Lung microvascular endothelial cell (primary cell): ENCODE measurements at places on chromosomes 1 and 21.

GRCh38 chr1:151716771-151717631 lies at the start of gene CELF3:
CELF3 (minus strand) TSS chr1:151716803; CDS start chr1:151716020, 783 bp downstream.
- DNase-seq: peak; percentile 20

DNA sequence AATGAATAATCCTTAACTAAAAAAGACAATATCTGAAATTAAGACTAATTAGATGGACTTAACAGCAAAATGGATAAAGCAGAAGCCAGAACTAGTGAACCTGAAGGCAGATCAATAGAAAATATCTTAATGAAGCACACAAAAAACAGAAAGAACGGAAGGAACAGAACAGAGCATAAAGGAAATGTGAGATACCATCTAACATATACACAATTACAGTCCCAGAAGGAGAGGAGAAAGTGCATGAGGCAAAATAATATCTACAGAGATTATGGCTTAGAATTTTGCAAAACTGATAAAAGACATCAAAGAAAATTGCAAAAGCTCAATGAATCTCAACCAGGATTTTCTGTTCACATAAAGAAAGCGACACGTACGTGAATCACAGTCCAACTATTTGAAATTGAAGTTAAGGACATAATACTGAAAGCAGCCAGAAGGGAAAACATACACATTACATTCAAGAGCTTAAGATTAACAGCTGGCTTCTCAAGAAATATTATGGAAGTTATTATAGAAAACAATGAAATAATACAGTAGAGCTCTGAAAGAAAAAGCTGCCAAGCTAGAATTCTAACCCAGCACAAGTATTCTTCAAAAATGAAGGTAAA lies 182.0 kb downstream of the CDC42BPA start:
- DNase-seq: peak; percentile 10

GRCh38 chr1:226541231-226541630 lies 7.3 kb upstream of the STUM start:
- DNase-seq: no peak

DNA sequence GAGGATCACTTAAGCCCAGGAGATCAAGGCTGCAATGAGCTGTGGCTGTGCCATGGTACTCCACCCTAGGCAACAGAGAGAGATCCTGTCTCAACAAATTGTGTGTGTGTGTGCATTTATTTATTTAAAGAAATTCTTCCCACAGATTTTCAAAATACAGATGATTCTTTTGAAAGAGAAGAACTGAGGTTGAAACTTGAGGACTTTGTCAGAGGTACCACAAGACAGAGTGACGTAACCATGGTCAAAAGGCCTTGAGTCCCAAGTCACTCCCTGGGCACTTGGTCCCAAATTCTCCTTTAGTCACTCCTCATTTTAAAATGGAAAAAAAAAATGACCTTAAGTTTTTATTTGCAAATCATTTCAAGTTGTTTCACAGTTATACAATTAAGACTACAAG lies 57.4 kb downstream of the TIAM1 start:
- DNase-seq: no peak

DNA sequence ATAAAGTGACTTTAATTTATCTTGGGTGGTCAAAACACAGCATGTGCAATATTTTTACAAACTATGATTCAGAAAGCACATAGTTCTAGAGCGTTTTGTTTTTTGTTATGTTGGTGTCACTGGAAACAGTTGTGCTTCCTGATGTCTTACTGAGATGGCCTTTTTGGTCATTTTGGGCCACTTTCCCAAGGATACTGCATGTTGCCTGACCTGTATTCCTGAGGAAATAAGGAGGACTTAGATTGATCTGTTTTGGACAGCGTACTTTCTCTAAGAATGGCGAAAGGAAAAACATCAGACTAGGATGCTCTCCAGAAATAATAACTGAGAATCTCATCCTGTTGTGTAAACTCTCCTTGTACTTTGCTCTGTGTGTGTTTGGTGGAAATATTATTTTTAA lies 451.2 kb downstream of the USP25 start:
- DNase-seq: peak; percentile 95

DNA sequence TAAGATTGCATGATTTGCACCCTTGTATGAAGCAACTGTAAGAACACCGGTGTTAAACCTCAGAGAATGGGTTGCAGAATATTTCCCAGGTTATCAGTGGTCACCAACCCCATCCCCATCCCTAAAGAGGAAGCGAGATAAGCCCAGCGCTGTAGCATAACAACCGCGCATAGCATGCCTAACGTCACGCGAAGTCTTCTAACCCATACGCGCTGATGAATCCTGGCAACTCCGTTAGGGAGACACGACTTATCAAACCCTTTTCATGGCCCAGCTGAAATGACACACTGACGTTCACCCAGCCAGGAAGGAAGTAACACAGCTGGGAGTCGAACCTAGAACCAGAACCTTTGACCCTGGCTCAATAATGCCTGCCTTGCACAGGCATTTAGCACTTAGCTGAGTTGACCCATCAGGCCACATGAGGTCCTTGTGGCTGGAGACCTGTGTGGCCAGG lies 24.2 kb downstream of the TMEM51 start:
- peak; percentile 31 for DNase-seq

- DNase-seq: peak; percentile 96
Measured at GRCh38 chr1:23168445-23169194, at the start of gene LUZP1. LUZP1 (minus strand) TSS chr1:23168856.

DNA sequence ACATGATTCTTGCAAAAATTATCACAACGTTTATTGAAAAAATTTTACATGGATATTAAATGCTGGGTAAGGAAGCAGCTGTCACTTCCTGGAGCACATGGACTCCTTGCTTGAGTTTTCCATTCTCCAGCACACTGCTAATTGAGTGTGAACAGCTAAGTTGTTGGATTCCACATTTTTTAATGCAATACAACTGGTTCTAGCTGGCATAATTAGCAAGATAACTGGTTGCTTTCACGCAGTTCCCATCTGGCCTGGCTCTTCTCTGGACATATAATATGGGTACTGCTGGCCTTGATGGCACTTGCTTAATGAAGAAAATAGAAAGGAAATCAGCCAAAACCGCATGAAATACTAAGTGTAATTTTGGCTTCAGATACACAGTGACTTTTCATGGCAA lies 26.6 kb downstream of the RGS21 start:
- DNase-seq: no peak

- no peak for DNase-seq
Measured at GRCh38 chr1:62487956-62488355, 51.1 kb downstream of the USP1 start.

GRCh38 chr1:59215766-59216291 lies 81.1 kb upstream of the FGGY start:
- DNase-seq: no peak

GRCh38 chr1:8679929-8680663 lies 137.3 kb downstream of the RERE start:
- DNase-seq: no peak

DNA sequence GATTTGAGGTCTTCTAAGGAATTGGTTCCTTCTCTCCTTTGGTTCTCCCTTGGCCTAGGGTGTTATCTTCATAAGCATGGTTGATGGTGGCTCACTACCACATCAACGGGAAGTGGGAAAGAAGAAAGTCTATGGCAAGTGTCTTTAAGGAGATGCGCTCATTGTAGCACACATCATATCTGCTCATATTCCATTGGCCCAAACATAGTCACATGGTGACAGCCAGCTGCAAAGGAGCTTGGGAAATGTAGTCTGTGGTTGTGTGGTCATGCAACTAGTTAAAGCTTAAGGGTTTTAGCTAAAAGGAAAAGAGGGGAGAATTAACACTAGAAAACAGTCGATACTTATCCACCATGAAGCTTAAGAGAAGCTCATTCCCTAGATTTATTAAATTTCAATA lies 11.4 kb upstream of the MRPS6 start:
- DNase-seq: peak; percentile 30

GRCh38 chr1:26021647-26022403 lies at the start of gene EXTL1:
EXTL1 (plus strand) TSS chr1:26021775; CDS start chr1:26022647, 872 bp downstream.
- DNase-seq: peak; percentile 30

GRCh38 chr1:248782416-248783141 lies 27.0 kb upstream of the LYPD8 start:
- DNase-seq: no peak

GRCh38 chr21:33816174-33816573 lies 99.4 kb downstream of the ATP5PO start:
- no peak for DNase-seq

DNA sequence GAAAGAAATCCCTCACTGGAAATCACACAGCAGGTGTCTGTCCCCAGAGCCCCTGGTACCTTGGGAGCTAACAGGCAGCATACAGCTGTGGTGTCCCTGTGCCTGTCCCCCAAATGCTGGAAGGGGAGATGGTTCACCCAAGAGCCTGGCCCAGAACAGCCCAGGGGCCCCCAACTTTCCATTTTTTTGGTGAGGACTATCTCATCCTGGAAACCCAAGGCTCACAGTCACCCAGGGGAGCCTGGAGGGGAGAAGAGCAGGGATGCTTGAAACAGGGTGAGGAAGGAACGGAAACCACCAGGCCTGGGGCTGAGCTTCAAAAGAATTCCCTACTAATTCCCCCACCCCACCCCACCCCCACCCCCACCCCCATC lies 3.6 kb downstream of the SDC3 start:
- DNase-seq: no peak

DNA sequence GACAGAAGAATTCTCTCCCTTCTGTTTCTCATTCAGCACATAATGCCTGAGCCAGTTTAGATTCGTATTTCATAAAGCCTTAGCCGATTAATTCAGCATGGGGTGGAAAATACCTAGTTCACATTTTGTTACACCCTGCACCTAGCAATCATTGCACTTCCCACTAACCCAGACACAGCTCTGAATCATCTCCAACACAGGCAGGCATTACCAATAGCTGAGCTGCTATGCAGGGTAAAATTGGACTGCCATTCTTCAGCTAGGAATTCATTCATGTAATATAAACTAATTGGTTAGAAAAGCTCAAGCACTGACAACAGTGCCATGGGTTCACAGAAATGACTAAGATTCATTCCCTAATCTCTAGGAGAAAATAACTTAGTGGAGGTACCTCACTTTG lies 26.9 kb upstream of the NKAIN1 start:
- DNase-seq: no peak

GRCh38 chr1:9759939-9760338 lies 63.8 kb downstream of the CLSTN1 start:
- no peak for DNase-seq

DNA sequence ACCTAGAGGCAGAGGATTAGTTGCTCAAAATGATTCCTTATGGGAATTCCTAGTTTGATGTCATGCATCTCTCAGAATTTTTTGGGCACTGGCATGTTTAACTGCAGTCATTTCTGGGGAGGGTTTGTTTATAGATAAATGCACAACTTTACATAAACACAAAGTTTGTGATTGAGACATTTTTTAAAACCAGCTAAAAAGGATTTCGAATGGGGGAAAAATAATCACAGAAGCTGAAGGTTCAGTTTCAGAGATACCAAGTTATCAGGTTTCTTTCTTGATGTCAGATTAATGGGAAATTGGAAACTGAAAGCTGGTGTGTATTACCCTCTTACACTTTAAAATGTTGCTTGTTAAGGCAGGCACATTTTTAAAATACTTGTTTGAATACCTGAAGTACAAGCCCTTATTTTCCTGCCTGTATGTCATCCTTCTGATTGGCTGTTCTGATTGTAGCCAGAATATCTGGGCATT lies 72.1 kb downstream of the DISP1 start:
- DNase-seq: no peak

GRCh38 chr21:37370152-37371040 lies 3.8 kb downstream of the DYRK1A start:
- peak; percentile 83 for DNase-seq

DNA sequence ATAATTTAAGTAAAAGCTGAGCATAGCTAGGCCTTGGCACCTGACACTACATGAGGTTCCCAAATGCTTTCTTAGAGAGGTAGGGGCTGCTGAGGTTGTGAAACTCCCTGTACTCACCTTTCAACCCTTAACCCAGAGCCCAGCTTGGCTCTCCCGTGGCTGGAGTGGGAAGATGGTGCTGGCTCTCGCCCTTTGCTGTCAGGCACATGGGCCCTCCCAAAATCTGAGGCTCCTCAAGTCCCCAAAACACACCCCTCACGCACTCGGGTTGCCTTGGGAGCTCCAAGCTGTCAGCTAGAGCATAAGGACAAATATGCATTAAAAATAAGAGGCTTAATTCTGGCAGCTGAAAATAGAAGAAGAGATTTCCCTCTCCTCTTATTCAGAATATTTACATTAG lies 46.7 kb upstream of the PLPPR4 start:
- no peak for DNase-seq

DNA sequence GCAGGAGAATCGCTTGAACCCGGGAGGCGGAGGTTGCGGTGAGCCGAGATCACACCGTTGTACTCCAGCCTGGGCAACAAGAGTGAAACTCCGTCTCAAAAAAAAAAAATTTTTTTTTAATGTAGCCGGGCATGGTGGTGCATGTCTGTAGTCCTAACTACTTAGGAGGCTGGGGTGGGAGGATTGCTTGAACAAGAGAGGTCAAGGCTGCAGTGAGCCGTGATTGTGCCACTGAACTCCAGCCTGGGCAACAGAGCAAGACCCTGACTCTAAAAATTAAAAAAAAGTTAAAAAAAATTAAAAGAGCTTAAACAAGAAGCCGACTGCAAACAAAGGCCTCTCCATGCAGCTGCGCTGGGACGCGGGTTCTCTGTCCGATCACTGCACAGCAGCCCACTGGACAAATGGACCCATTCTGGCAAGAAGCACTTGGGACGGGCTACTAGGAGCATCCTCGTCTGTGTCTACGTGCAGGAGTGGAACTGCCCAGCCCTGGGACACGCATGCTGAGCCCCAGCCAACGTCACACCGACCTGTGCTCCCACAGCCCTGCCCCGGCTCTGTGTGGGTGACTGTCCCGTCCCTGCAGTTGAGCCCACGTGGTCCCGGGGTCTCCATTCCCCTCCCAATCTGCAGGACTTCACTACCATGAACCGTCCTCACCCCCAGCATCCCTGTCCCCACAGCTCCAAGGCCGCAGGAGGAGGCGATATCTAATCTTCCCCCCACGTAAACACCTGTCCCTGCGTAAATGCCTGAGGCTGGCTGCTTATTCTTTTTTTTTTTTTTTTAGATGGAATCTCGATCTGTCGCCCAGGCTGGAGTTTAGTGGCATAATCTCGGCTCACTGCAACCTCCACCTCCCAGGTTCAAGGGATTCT lies 12.3 kb downstream of the SLC35E2B start:
- no peak for DNase-seq

GRCh38 chr1:2300004-2300771 lies 72.1 kb downstream of the SKI start:
- DNase-seq: peak; percentile 27

- peak; percentile 70 for DNase-seq
Measured at GRCh38 chr1:245888809-245889208, 618.3 kb downstream of the SMYD3 start.

- no peak for DNase-seq
Measured at GRCh38 chr1:183806675-183807074, 1.8 kb downstream of the RGL1 start.

DNA sequence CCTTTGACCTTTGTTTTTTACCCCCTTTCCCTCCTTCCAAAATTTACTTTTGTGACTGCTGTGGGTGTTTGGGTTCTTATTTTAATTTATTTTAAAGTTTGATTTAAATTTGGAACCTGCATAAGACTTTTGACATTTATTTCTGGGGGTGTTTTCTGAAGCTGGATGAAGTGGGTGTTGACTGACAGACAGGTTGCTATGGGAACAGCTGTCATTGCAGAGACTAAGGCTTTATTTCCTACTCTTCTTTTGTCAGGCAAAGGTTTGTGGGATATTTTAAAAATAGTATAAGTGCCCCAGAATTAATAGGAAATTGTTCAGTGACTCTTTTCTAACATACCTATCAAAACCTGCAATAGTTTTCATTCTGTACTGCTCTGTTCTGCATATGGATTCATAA lies 290.8 kb upstream of the ESRRG start:
- DNase-seq: no peak
